Esophagus squamous epithelium (tissue), 5 donors: ENCODE measurements at places on chromosomes 5 and 9.

DNA sequence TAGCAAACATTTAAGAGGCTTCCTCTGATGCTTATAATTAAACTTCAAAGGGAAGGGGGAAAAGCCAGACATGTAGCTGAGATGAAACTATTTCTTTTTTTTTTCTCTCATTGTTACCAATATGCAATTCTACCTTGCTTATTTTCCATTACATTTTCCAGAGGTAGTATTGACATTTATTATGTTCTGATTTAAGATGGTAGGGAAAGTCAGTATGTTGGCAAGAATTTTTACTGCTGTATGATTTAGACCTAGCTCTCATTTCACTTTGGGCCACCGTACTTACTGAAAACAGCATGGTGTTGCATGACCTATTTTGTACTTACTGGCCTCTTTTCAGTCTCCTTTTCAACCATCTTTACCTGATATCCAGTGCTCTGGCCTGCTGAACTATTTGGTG lies 9.6 kb upstream of the SPINK6 start:
- no peak for DNase-seq

DNA sequence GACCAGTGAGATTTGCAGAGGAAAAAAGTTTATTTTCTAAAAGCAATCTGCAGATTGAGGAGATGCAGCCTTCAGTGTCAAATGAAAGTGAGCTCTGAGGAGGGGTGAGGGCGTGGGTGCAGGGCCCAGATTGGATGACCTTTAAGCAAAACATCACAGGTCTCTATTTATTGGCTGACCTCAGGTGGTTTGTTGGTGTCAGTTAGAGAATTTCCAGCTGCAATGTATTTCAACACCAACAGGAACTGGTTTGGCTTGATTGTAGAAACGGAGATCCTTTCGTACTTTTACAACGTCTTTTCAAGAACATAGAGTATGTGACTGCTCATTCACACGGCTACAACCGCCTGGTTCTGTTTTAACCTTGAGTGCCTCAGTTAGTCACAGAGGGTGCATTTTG lies 1069.1 kb downstream of the EFNA5 start:
- no peak for DNase-seq

GRCh38 chr5:124751031-124751430 lies 4.6 kb upstream of the ZNF608 start:
- DNase-seq = no peak

DNA sequence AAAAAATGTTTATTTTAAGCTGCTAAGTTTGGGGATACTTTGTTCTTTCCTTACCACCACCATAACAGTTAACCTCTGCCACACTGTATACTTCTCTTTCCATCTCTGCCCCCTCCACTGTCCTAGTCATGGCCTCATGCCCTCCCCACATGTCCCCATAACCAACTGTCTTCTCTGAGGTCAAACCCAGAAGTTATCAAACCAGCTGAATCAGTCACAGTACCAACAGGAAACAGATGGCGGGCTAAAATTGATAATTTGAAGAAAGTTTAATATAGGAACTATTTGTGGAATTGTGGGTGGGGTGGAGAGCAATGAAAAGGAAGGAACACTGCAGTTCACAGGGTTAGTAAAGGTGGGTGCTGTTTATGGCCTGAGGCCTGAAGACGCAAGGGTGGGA lies 5.7 kb upstream of the DCTN4 start:
- DNase-seq = no peak

DNA sequence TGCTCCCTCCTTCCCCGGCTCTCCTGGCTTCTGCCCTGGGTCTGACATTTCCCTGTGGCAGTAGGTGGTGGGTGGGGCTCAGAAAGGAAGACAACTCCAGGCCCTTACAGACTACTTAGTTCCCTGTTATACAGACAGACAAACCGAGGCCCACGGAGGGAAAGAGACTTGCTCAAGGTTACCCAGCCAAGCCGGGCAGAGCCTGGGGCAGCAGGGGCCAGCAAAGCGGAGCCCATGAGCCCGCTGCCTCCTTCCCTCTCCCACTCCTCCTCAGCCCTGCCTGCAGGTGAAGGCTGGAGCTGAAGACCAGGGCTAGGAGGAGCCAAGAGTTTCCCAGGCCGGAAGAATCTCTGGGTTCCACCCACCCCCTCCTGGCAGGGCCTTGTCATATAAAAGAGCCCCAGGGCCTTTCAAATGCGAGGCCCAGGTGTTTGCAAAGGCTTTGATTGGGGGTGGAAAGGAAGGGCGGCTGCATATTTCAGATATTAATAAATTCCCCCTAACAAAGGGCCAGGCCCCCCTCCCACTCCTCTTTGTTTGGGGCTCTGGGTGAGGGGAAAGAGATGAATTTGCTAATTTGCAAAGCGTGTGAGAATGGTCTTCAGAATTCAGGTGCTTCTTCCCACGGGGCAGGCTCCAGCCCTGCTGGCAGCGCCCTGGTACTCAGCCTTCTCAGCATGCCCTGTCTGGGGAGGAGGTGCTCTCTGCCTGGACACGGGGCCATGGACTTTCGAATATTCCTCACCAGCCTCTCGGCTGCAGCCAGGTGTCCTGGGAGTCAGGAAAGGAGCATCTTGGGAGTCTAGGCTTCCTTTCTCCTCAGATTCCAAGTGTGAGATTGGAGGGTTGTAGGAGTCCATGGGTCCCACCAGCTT lies 21.5 kb downstream of the SLC6A7 start:
- DNase-seq = no peak

GRCh38 chr9:76177931-76178330 lies 216.3 kb downstream of the RFK start:
- no peak for DNase-seq

DNA sequence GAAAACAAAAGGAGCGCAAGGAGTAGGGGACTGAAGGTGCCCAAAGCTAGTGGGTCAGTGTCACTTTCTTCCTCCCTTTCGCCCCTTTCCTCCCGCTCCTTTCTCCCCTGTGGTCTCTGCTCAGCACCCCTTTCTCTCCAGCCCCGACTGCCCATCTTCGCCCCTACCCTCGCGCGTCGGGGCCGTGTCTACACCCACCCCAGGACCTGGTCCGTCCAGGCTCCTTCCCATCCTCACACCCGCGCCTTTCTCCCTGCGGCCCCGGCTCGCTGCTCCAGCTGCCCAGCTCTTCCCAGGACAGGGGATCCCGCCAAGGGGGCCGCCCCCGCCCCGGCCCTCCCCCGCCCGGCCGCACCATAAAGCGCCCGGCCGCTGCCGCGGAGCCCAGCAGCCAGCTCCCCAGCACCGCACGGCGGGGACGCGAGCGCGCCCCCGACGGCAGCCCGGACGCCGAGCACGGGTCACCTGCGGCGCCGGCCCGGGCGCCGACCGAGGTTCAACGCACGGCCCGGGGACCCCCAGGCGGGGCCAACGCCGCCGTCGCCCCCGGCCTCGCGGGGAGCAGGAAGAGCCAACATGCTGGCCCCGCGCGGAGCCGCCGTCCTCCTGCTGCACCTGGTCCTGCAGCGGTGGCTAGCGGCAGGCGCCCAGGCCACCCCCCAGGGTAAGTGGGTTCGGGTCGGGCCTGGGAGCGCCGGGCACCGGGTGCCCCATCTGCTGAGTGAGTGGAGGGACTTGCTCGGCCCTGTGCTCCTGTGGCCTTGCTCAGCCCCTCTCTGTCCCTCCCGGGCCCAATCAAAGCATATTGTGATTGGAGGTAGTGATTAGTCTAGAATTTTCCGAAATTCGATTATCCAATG lies at the start of gene THBS4:
Gene THBS4, plus strand, starts transcription at position 387 of the 860 bp plus-strand sequence. Its CDS starts 190 bp downstream, at position 577.
- no peak for DNase-seq

- no peak for DNase-seq
These were observed 18.7 kb upstream of the CARNMT1 start for GRCh38 chr9:75046725-75047345.

- DNase-seq = no peak
These were observed 78.4 kb downstream of the NTNG2 start for GRCh38 chr9:132239999-132240840.

GRCh38 chr9:80951675-80952074 lies 737.7 kb downstream of the TLE1 start:
- no peak for DNase-seq

DNA sequence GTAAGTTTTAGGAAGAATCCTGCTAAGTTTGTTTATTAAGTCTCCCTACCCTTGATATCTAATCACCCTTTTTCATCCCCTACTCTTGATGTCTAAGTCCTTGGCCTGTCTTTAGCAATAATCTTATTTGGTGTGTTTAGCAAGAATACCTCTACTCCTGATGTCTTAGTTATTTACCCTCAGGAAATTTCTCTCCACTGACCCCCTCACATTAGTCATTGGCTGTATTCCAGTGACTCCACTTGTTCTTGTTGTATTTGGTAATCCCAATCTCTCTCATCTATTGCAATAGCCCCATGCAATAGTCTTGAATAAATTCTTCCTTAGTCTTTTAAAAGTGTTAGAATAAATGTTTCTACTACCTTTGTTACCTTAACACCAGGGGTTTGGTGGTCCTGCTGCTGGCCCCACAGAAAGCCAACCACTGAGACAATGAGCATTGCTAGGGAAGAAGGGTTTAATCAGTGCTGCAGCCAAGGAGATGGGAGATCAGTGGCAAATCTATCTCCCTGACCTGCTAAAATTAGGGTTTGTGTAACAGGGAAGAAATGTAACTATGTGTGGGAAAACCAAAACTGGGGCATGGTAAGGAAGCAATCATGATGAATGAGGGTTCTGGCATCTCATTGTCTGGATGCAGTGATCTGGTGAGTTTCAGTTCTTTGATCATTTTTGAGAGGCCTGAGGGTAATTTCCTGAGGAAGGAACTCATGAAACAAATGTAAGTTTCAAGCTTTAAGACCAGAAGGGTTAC lies 236.4 kb upstream of the DAB2 start:
- no peak for DNase-seq

GRCh38 chr9:70259512-70259802 lies 679 bp downstream of the SMC5 start:
- DNase-seq = no peak

DNA sequence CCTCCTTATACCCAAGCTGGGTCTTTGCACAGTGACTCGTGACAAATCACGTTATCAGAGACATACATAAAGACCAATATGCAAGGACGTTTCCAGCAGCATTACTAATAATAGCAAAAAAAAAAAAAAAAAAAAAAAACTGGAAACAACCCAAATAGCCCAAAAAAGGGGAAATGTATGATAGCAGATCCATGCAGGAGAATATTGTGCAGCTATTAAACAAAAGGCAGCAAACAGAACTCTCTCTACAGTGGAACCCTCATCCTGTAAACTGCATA lies 37.7 kb downstream of the C5orf15 start:
- DNase-seq = no peak

- DNase-seq = no peak
These were observed 11.4 kb downstream of the FOXE1 start for GRCh38 chr9:97864396-97864795.

DNA sequence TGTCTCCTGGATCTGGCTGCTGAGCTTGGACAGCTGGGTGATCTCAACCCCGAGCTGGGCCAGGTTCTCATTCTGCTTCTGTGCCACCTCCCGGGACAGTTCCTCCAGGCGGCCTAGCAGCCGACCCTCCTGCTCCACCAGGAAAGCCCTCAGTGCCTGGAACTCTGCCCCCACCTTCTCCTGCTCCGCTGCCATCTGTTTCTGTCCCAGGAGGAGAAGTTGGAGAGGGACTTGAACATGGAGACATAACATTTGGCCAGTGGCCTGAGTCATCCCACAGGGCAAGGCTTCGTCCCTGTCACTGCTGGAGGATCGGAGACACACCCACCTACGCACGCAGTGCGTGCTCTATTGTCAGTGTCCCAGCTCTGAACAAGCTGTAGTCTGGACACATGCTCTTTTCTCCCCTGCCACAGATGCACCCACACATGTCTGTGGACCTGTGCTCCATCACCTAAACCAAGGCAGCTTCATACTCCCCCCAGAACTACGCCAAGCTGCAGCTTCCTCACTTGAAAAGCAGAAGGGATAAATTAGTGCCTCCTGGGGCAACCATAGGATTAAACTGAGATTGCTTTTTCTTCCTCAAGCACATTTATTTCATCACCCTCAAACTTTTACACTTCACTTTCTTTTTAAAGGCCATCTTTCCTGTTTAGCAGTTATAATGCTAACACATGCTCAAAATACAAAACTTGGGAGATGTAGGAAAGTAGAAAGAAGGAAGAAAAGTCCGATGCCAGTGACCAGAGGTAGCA lies 4.9 kb downstream of the TRIM7 start:
- no peak for DNase-seq

DNA sequence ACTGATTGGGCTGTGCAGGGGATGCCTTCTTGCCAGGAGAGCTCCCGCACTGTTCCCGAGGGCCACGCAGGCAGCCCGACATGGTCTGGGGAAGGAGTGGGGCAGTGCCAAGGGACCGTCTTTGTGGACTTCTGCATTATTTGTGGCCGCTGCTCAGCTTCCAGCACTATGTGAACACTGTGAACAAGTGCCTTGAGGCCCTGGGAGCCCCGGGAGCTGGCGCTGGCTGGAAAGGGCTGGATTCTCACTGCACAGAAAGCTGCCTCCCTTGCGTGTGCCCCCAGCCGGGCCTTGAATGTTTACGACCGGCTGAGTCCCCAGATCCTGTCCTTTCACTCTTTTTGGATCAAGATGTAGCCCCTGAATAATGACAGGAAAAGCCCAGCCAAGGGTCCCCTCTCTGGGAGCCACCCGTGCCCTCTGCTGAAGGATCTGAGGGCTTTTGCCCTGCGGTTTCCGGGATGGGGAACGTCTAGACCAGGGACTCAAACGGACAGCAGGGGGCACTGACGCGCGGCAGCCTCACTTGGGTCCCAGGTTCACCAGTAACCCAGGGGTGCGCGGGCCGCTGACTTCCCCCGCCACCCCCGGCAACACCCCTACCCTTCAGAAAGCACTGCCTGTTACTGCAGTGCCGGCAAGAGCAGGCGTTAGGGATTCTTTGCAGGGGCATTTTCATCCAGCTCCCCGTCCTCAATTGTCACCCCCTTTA lies 98.9 kb upstream of the FCN2 start:
- DNase-seq = no peak

DNA sequence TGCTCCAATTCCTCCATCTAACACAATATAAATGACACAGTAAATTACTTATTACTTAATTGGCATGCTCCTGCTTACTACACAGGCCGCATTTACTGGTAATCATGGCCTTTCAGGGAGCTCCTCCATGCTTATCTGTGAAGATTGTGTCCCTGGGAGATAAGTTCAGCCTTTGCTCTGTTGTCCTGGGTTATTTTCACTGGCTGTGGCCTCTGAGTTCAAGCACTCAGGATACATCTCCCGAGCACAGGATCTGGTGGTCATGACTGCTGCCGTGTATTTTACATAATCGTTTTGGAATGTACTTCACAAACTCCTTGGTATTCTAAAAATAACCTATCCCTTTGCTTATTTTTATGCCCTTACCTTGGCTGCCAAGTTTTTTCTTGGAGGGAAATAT lies 215.7 kb downstream of the ICE1 start:
- no peak for DNase-seq

- no peak for DNase-seq
These were observed 342.4 kb upstream of the CD180 start for GRCh38 chr5:67538855-67539506.

GRCh38 chr5:14112998-14113652 lies 30.0 kb upstream of the TRIO start:
- DNase-seq = no peak

- DNase-seq = no peak
These were observed 18.3 kb downstream of the PARP8 start for GRCh38 chr5:50684721-50685120.
